ENCODE measurements at places on chromosomes 5 and 9. TPM values are rescaled to one million over a fixed set of nuclear protein-coding genes. Genes with fewer than 3 reads are reported as not detected.

The MTX3 gene
- 14.8 TPM for total RNA-seq

The UBE2QL1 gene
- total RNA-seq = not detected

The ZBTB26 gene
- 2.9 TPM for total RNA-seq

The PRR16 gene
- not detected for total RNA-seq

The PCDHGA5 gene
- total RNA-seq = 0.08 TPM

The TAS2R1 gene
- not detected for total RNA-seq

The SOX30 gene
- not detected for total RNA-seq

The PCDHAC1 gene
- total RNA-seq = not detected

The PAEP gene
- not detected for total RNA-seq

The HABP4 gene
- 8.8 TPM for total RNA-seq

GRCh38 chr5:72555871-72556270, 48.7 kb upstream of the ZNF366 start:
- no peak for DNase-seq

DNA sequence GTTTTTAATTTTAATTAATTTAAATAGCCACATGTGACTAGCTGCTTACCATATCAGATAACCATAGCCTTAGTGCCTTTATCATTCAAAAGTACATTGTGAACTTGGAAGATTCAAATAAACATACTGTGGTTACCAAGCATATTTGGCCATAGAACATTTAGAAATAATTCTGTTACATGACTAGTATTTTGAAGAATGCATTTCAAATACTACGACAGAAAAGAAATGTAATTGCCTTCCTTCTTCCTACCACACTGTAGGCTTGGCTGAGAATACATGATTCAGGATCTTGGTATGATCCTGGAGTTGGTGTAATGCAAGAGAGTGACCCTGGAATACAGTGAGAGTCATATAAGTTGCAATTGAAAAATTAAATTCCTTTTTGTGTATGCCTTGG, 109.7 kb upstream of the PCA3 start:
- no peak for DNase-seq

GRCh38 chr5:33470544-33470943, 29.8 kb downstream of the TARS1 start:
- DNase-seq = no peak

- DNase-seq = no peak
Observed at GRCh38 chr5:59275510-59276324, 617.8 kb downstream of the PDE4D start.

- no peak for DNase-seq
Observed at GRCh38 chr5:169695025-169695625, 58.0 kb downstream of the DOCK2 start.

DNA sequence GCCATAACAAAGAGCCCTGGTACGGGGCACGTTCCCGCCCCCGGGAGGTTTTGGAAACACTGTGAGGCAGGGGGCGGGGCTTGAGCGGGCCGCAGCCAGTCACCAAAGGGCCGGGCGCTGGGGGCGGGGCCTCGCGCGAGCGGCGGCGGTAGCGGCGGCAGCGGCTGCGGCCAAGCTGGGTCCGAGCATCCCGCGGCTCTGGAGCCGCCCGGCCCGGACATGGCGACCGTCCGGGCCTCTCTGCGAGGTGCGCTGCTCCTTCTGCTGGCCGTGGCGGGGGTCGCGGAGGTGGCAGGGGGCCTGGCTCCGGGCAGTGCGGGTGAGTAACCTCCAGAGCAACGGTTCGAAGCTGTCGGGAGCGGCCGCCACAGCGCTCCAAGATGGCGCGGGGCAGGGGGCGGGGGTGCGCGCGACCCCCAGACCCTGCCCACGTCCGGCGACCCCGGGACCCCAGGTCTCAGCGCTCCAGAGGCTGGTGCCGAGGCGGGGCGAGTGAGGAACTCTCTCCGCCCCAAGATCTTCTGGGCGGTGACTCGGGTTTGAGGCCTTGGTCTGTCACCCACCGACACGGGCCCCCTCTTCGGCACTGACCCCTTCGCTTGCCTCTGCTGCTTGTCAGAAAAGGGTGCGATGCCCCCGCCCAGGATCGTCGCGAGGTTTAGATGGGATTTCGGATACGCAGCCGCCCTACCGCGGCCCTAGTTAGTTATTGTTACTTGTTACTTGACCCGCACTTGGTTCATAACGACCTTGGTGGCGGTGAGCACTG, at the start of gene RECK:
RECK (plus strand) TSS at position 134 of the 769 bp plus-strand sequence; CDS start at position 220, 86 bp downstream.
- DNase-seq = peak; percentile 86

- no peak for DNase-seq
Observed at GRCh38 chr5:82104872-82105271, 133.0 kb downstream of the ATG10 start.

DNA sequence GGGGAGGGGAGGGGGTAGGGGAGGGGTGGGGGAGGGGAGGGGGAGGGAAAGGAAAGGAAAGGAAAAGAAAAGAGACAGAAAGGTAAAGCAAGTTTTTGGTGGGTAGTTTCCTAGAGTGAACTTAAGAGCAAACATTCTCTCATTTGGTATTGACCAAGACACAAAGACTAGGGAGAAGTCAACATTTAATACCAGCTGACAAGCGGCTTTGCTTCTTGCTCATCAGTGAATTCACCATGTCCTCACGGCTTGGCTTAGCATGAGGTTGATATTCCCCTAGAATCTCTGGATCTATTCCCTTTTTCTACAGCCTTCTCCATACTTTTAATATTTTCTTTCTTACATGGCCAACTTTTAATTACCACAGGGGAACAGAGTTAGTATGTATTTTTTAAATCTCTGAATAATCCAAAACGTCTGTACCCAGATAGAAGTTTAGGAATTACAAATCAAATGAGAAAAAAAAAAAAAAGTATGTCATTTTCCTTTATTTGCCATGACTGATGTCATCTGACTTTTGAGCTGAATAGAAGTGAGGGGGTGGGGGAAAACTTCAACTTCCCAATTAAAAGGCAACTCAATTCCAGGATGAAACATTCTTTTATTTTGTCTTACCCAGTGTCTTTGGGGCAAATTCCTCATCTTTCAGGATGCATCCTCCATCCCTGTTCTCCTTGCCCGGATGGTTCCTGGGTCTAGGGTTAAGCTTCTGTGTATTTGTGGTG, 40.1 kb upstream of the GLIS3 start:
- DNase-seq = no peak

DNA sequence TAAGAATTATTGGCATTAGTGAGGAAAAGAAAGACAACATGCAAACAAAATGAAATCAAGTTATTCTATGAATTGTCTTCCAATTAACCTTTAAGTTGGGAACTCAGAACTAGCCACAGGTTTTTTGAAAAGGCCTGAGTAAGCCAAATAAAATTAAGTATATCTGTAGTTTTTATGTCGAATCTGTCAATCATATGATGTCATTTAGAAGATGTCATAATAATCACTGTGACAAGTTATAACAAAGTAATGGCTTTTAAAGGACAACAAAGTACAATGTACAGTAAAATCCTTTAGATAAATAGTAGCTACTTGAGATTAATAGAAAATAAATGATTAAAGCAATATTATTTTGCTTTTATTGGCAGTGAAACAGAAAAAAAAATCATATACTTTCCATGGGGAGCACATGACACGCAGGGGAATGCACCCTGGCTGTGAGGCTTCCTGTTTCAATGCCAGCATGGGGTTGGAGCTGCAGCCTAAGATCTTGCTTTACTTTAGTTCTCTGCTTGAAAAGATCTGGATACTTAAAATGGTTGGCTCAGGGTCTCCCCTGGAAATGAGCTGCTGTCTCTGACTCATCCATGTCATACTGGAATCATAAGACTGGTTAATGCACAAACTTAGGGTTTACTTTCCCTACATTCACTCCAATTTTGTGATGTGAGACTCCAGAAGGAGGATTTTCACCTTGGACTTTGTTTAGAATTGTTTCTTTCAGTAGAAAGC, 284.3 kb downstream of the TAF11L14 start:
- no peak for DNase-seq

GRCh38 chr5:181259974-181260719, 796 bp downstream of the TRIM52 start:
- DNase-seq = no peak

DNA sequence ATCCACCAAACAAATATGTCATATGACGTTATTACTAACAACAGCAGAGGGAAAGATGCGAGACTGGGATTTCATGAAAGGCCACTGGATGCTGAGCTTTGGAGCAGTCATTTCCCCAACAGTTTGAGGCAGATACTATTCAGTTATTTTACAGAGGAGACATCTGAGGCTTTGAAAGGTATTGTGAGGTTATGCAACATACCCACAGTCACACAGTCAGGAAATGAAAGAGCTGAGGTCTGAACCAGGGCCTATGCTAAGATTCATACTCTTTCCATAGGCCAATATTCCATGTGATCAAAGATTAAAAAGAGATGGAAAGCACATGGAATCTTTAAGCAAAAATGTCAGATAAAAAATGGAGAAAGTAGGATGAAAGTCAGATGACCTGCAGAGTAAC, 63.0 kb downstream of the LPAR1 start:
- DNase-seq = no peak

GRCh38 chr9:78358329-78359051, 61.6 kb downstream of the PSAT1 start:
- no peak for DNase-seq

DNA sequence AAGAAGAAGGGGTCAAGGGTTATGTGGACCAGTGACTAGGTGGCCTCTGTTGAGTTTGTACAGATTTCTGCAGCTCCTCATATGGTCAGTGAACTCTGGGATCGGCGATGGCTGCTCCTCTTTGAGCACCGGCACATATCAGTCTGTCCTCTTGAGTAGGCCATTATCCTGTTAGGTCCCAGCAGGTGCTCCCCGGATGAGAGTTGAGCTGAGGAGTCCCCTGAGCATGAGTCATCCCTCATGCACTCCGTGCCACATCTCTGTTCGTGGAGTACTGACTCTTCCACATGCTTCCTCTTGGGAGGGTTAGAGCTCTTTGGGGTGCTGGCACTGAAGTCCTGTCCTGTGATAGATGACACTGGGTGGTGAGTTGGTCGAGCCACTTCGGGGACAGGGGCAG, 143.7 kb downstream of the PTTG1 start:
- no peak for DNase-seq

GRCh38 chr5:89445106-89445745, 562.2 kb upstream of the MEF2C start:
- DNase-seq = no peak

DNA sequence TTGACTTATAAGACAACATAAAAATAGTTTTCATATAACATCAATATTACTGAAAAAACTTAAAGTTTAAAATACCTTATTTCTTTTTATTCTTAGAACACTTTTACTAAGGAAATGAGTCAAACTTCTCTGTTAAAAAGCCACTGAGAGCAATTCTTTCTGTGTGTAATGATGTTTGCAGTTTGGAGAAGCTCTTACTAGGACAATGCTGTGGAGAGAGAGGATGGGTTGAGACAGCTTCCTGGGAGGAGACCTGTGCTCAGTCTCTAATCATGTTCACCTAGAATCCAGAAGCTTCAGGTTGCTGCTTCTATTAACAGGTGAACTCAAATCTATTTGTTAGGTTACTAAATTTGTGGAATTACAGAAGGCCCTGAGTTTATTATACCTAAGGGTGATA, 198.5 kb downstream of the DNAH5 start:
- DNase-seq = no peak
